ENCODE measurements at places on chromosomes 6 and 20.
A peak's percentile ranks its signal among the peaks of the same experiment; 100 is the strongest.

DNA sequence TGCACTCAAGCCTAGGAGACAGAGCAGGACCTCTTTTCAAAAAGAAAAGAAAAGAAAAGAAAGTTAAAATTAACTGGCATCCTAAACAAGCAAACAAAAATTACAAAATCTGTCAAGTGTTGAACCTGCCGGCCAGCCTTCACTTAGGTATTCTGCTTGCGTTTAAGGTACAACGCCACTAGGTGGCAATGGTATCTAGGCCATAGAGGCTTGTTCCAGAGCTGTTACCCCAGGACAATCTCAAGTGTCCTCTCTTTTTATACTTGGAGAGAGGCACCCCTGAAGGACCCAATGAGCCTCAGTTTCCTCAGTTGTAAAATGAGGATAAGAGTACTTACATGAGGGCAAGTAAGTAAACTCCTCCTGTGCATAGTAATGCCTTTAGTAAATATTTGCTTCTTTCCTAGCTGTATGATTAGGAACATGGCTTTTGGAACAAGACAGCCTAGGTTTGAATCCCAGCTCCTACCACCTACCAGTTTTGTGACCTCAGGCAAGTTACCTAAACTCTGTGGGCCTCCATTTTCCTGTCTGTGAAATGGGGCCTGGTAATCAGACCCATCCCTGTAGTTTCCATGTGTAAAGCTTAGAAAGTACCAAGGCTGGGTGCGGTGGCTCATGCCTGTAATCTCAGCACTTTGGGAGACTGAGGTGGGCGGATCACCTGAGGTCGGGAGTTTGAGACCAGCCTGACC lies 5.8 kb upstream of the PACSIN1 start:
- peak; percentile 73 for DNase-seq

GRCh38 chr6:130853555-130854183 lies 26.5 kb downstream of the SMLR1 start:
- no peak for DNase-seq

GRCh38 chr20:64216036-64216435 lies 39.5 kb upstream of the PCMTD2 start:
- DNase-seq = no peak

- peak; percentile 76 for DNase-seq
Measured at GRCh38 chr20:11891776-11892545, 25.7 kb upstream of the BTBD3 start.

DNA sequence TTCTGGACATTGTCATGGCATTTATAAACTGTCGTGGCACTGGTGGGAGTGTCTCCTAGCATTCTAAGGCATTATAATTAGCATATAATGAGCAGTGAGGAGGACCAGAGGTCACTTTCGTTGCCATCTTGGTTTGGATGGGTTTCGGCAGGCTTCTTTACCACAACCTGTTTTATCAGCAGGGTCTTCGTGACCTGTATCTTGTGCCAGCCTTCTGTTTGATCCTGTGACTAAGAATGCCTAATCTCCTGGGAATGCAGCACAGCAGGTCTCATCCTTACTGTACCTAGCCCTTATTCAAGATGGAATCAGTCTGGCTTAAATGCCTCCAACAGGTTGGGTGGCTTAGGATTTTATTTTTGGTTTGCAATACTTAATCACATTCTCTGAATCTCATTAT lies 142.7 kb upstream of the GGTLC1 start:
- DNase-seq = no peak

- no peak for DNase-seq
Measured at GRCh38 chr6:169669889-169670288, 31.9 kb downstream of the WDR27 start.

- no peak for DNase-seq
Measured at GRCh38 chr20:58630063-58630462, 21.0 kb upstream of the STX16 start.

GRCh38 chr6:158029668-158030230 lies 48.1 kb downstream of the SYNJ2 start:
- no peak for DNase-seq

DNA sequence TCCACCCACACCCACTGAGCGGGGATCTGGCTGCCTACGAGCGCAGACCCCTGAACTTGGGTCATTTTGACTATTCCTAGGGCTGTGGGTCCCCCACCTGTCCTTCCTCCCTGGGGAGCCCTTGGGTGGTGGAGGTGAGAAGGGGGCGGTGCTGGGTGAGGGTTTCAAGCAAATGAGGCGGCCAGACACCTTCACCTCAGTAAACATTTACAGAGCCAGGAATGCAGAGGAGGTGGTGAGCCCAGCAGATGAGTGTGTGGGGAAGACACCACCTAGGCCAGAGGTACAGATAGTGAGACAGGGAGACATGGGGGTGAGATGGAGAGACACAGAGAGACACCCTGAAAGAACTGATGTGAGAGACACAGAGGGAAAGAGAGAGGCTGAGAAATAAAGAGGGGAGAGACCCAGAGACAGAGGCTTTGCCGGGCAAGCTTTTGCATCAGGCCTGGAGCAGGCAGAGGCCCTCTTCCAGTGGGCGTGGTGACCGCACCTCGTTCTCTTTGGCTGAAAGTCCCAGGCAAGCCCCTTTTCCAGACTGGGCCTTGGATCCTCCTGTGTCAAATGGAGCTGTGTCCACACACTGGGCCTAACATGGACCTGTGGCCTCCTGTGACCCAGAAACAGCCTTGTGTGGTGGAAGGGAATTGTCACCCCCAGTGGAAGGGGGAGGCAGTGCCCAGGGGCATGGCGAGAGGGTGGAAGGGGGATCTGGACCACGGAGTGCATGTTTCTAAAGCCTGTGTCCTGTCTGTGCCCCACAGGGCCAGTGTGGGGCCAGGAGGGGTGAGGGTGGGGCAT lies 29.7 kb downstream of the CEBPB start:
- DNase-seq = no peak

- no peak for DNase-seq
Measured at GRCh38 chr20:63267691-63268090, 4.9 kb upstream of the ARFGAP1 start.

GRCh38 chr6:116557893-116558292 lies 4.3 kb downstream of the CALHM4 start:
- no peak for DNase-seq

Measured in activated CD4-positive, alpha-beta T cell treated with anti-CD3 and anti-CD28 coated beads for 36 hours (primary cell).